ENCODE measurements at places on chromosomes 16 and 17.

GRCh38 chr17:61955619-61956018, 27.8 kb upstream of the INTS2 start:
- no peak for DNase-seq

- no peak for DNase-seq
Observed at GRCh38 chr17:76213491-76213890, 26.8 kb downstream of the RNF157 start.

GRCh38 chr17:48869821-48870318, 22.7 kb upstream of the ATP5MC1 start:
- DNase-seq: no peak

GRCh38 chr16:80931801-80932707, 74.6 kb downstream of the CMC2 start:
- no peak for DNase-seq

DNA sequence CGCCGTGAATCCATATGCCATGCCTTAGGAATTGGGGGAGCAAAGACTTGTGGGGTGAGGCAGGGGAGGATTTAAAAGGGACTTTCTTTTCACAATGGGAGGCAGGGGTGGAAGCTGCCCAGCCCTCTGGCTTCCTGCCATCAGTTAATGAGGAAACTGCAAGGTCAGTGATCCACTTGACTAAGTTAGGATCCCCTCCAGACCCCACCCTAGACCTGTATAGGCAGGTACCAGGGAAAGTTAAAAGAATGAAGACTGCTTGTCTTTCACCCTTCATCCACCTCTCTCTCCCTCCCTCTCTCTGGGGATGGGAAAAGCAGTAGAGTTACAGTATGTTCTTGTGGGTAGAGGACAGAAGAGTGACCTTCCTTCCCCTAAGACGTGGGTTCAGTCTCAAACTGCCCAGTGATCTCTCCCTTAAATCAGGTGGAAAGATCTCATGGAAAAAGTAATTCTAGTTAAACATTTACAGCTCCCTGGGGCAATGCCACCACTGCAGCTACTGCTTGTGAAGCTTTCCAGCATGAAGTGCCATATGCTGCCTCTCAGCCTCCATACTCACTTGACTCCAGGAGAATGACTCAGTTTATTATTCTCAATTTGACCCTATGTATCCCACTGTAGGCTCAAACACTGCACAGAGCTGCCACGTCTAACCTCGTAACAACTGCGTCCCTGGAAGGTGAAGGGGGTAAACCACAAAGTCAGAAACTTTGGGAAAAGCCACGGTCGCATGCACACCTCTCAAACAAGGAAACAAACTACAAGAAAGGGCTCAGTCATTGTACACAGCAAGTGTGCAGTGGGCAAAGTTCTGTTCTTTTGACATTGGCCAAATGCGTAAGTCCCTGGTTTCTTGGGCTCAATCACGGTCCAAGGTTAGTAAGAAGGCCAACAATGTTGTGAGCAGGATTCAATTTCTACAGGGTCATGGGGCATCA, 1.2 kb downstream of the COA3 start:
- DNase-seq: no peak

DNA sequence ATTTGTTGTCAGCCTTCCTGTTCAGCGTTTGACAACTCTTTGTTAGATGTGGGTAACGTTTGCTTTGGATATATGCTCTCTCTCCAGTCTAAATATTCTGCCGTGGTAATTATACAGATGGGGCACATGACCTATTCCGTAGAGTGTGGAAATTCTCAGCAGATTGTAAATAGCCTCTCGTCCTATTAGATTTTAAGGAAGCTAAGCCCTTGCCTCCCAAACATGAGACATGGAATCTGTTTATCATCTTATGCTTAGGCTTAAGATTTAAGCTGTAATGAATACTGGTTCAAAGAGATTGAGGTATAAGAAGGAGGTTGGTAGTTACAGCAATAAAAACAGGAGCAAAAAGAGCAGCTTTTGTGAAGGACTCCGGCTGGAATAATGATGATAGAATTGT, 87.4 kb downstream of the RBFOX1 start:
- DNase-seq: no peak

DNA sequence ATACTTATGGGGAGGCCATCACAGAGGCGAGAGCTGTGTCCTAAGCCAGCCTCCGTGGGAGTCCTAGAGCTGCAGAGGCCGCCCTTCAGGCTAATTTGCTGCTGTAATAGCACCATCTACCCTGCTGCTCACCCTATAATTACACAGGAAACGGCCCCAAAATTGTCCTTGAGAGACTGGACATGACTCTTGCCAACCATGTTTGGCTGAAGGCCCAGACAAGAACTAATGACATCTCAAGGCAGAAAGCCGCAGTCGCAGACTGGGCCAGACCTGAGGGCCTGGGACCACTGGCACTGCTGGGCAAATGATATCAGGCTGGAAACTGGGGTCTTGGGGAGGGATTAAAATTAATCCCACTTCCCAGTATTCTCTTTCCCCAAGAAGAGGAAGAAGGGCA, 24.1 kb downstream of the PSMD7 start:
- no peak for DNase-seq

DNA sequence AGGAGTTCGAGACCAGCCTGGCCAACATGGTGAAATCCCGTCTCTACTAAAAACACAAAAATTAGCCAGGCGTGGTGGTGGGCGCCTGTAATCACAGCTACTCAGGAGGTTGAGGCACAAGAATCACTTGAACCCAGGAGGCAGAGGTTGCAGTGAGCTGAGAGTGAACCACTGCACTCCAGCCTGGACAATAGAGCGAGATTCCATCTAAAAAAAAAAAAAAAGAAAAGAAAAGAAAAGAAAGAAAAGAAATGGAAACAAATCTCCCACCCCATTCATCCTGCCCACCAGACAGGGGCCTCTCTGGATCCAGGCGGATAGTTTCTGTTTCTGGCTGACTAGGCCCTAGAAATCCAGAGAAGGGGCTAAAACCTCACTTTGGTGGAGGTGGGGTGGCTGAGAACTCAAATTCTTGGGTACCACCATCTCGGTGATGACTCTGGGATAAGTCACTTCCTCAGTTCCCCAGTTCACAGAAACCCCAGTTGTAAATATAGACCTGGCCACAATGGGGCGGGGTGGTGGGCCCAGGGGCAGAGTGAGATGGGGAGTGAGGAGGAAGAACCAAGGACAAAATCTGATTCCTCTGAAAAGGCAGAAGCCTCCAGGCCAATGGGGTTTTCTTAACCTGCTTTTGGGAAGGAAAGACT, 22.2 kb downstream of the SOCS1 start:
- no peak for DNase-seq

DNA sequence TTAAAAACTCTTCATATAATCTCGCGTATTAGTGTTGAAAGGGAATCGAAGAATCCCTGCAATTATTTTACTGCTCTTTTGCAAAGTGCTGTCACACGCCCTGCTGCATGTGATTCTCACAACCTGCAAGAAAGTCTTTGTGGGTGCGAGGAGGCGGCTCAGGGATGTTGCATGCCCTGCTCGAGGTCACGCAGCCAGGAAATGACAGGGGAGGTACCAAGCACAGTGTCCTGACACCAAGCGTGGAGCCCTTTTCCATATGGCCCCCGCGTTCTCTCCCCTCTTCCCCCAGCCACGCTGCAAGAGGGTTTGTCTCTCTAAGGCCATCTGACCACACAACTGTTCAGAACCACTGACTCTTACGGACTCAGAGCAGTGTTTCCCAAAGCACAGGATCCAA, 37.6 kb downstream of the OR3A1 start:
- no peak for DNase-seq

- DNase-seq: no peak
Observed at GRCh38 chr16:26905336-26905735, 161.4 kb upstream of the C16orf82 start.

- DNase-seq: no peak
Observed at GRCh38 chr16:24800586-24800985, 45.2 kb upstream of the SLC5A11 start.

DNA sequence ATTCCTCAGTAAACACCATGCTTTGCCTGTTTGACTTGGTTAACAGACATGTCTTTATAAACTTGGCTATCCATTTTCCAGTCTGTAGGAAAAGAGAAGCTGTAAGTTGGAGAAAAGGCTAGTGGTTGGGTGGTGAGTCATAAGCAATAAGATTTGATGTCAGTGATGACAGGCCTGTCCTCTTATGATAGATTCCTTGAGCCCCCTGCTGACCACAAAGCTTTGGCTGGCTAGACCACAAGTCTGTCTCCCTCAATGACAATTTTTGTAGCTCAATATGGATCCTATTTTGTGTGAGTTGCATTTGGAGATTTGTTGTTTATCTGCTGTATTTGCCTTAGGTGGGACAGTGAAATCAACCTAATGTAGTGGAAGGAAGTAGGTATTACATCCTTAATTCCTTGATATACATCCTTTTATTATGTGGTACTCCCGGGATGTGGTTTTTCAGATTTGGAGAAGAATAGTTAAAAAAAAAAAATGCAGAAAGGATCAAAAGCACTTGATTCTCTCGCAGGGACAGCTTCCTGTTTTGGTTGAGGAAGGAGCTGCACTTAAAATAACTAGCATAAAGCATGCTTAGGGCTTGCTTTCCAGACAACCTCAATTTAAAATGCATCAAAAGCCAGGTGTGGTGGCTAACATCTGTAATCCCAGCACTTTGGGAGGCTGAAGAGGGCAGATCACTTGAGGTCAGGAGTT, 67.4 kb downstream of the SIAH1 start:
- DNase-seq: peak; percentile 26

DNA sequence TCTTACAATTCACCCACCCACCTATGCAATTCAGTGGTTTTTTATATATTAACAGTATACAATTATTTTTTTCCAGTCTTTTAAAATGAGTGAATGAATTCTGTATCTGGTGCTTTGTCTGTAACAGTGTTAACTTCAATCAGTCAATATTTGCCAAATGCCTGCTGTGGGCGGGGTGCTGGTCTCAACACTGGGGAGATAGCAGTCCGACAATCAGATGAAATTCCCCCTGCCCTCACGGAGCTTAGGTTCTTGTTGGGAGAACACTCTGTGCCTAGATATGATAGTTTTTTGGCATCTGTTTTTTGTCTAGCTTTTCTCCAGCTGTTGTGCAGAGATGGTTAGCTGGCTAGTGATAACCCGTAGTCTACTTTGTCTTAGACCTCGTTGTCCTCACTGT, 201.1 kb downstream of the SNX29 start:
- no peak for DNase-seq
